ENCODE measurements at places on chromosomes 12 and 14.

GRCh38 chr14:83355609-83356008 is 1822.0 kb upstream of the SEL1L start:
- DNase-seq: no peak

DNA sequence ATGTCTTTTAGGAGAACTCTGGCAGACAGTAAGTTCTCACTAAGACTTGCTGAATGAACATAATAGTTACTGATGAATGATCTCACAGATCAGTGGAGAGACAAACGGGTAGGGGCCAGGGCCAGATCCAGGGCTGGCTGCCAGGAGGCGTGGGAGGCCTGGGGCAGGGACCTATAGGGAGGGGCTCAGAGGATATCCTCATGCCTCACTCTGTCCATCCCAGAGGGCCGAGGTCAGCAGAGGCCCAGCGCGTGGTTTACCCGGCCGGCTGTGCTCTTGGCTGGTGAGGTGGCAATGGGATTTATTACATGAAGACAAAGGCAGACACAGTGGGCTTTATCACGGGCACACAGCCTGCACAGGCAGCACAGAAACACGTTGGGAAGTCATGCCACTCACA is 85.4 kb downstream of the CHGA start:
- DNase-seq: no peak

GRCh38 chr12:121240484-121241101 is 30.7 kb downstream of the P2RX4 start:
- peak; percentile 74 for DNase-seq

DNA sequence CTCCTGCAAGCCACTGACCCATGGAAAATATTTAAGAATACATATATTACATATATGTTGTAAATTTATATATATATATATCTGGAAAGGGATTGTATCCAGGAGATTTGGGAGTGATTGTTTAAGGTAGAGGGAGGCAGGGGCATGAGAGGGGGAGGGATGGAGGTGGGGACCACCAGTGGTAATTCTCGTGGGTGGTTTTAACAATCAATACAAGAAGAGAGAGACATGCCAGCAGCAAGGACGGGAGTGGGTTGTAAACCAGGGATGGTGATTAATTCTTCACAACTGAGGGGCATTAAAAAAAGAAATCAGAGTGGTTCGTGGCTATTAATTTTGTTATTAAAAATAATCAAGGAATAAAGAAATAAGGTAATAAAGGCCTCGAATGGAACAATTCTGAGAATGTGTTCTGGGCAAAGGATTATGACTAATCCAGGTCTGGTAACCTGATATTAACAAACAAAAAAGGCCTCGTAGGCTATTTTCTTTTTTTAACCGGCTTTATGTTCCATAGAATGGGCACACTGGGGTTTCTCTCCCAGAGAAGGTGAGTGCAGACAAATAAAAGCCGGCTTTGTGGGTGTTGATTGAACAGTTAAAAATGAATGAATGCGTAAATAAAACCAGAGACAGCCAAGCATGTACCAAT is 8.3 kb upstream of the RTL1 start:
- DNase-seq: no peak

- no peak for DNase-seq
These were observed 25.8 kb upstream of the TRHDE start for GRCh38 chr12:72246370-72246769.

DNA sequence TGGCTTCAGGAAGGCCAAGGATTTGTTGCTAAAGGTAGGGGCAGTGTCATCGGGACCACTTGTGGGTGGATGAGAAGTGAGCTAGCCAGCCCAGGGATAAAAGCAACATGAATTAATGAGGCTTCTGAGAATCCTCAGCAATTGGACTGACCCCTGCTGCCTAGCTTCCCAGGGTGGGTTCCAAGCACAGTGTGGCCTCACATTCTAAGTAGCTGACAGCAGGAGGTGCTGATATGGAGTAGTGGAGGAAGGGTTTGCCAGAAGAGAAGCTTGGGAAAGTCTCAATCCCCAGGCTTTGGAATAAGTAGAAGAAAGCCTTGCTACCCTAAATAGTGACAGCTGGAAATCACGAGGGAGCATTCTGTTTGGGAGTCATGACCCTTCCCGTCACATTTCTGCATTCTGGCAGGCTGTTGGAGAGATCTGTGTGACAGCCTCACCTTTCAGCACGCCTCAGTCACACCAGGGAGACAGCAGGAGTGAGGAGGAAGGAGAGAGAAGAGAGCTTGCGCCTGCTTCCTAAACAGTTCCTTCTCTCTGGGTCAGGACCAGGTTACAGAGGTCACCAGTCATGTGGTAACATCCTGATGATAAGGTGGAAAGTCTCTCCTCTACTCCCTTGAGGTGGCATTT is 31.2 kb downstream of the DACT1 start:
- no peak for DNase-seq

DNA sequence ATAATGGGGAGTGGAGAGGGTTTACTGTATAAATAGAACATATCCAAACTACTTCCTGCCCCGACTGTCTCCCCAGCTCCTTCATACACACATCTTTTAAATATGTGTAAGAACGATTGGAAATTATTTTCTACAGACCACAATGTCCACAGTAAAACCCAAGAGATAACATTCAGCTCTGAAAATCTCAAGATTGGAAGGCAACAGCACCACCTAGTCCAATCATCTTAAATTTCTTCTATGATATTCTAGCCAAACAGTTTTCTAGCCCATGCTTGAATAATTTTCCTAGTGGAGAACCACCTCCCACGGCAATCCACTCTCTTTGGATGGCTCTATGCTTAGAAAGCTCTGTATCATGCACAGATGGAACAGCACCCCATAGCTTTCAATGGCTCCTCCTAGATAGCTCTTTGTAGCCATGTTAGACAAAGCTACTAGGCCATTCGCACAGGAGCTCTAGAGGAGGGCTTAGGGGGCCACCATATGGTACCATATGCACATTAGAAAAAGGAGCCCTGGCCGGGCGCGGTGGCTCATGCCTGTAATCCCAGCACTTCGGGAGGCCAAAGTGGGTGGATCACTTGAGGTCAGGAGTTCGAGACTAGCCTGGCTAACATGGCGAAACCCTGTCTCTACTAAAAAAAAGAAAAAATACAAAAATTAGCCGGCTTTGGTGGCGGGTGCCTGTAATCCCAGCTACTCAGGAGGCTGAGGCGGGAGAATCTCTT is 18.1 kb downstream of the VDR start:
- no peak for DNase-seq

DNA sequence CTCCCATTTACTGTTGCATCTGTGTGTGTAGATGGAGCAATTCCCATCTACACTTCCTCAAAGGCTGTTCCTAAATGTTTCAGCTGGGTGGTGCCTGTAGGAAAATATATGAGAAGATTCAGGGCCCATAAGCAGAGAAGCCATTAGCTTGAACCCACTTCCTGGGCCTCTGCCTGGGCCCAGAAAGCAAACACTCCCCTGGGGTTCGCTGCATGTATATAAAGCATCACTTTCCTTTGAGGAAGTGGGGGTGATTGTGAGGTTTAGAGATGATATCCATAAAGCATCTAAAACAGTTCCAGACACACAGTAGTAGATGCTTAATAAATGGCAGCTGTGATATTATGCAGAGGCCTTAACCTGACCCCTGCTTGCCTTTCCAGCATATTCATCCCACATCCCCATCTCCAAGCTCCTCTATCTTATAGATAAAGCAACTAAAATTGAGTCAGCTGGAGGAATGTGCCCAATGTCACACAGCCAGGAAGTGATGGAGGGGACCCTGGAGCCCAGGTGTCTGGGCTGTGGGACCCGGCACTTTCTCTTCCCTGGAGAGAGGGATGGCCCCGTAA is 280.0 kb upstream of the CRY1 start:
- DNase-seq: no peak

DNA sequence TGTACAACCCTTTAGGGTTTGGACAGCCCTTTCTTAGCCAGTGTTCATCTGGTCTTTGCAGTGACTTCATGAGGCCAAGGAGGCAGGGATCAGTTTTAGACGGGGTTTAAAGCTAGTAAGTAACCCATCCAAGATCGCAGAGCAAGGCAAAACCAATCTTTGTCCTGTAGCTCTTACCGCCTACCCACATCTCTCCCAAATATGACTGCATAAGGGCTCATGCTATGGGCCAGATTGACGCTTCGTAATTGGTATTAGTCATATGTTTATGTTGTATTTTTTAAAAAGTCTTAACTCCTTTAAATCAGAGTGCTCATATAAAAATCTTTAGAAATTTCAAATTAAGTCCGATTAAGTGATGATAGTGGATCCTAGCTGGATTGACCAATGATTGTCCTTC is 3.7 kb upstream of the CLMN start:
- DNase-seq: no peak

DNA sequence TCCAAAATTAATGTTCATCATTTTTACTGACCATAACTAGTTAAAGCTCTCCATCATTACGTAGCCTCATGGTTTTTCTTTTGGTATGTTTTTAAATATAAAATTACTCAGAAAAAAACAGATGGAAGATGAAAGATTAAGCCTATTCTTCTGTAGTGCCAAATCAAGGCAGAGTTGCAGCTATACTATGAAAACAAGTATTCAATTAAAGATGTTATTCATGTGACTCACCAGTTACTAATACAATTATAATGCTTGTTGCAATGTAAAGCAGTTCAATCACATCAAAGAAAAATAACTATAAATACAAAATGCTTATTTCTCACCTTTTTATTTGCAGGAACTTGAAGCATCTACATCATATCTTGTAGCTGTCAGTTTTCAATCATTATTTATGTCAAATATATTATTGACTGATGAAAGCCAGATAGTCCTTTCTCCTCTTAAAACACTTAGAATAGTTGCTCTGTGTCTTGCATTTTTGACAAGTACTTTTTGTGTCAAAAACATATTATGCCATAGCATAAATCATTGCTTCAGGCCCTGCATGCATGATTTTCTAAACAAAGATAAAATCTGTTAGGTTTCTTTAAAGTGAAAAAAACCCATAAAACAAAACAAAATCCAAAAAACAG is 36.0 kb upstream of the TRHDE start:
- no peak for DNase-seq

- DNase-seq: no peak
These were observed 1765.0 kb upstream of the FLRT2 start for GRCh38 chr14:83764656-83765599.

- no peak for DNase-seq
These were observed 13.3 kb upstream of the LLPH start for GRCh38 chr12:66143868-66144267.

- no peak for DNase-seq
These were observed 54.0 kb downstream of the ZNF641 start for GRCh38 chr12:48296586-48297282.

GRCh38 chr14:87896393-87897380 is 96.3 kb downstream of the GALC start:
- no peak for DNase-seq

GRCh38 chr12:20489645-20490044 is 121.3 kb downstream of the PDE3A start:
- no peak for DNase-seq

GRCh38 chr12:102816816-102817434 is 100.1 kb downstream of the PAH start:
- DNase-seq: no peak

GRCh38 chr12:4545195-4545594 is 6.5 kb downstream of the RAD51AP1 start:
- no peak for DNase-seq

DNA sequence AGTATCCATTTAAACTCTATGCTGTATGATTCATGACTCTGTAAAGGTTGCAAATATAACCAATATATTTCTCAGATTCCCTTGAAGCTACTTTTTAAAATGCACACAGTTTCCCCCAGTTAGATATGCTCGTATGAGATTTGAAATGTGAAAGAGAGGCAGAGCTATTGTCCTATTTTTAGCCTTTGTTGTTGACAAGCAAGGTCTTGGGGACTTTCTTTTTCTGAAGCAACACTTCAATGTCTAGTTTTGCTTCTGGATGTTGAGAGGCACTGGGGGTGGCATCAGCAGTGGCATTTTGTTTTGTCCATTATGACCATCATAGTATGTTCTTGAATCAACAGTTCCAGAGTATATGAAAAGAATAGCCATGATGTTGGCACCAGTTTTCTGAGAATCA is 63.4 kb downstream of the ASCL1 start:
- DNase-seq: no peak

DNA sequence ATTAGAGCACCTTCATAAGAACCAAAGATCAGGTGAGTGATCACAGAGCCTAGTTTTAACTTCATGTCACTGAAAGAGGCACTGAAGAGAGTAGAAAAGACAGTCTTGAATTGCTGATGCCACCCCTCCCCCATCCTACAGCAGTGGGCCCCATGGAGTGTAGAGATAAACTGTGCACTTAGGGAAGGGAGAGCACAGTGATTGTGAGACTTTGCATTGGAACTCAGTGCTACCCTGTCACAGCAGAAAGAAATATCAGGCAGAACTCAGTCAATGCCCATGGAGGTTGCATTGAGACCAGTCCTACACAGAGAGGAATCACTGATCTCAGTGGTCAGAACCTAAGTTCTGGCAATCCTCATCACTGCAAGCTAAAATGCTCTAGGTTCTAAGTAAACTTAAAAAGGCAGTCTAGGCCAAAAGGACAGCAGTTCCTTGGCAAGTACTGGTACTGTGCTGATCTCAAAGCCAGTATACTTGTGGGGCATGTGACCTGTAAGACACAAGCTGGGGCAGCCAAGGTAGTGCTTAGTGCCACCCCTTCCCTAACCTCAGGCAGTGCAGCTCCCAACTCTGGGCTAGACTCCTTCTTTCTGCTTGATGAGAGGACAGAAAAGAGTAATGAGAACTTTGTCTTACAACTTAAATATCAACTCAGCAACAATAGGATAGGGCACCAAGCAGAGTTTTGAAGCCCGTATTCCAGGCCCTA is 94.1 kb downstream of the FSCB start:
- no peak for DNase-seq

- no peak for DNase-seq
These were observed 50.9 kb upstream of the INSM2 start for GRCh38 chr14:35482994-35483515.

DNA sequence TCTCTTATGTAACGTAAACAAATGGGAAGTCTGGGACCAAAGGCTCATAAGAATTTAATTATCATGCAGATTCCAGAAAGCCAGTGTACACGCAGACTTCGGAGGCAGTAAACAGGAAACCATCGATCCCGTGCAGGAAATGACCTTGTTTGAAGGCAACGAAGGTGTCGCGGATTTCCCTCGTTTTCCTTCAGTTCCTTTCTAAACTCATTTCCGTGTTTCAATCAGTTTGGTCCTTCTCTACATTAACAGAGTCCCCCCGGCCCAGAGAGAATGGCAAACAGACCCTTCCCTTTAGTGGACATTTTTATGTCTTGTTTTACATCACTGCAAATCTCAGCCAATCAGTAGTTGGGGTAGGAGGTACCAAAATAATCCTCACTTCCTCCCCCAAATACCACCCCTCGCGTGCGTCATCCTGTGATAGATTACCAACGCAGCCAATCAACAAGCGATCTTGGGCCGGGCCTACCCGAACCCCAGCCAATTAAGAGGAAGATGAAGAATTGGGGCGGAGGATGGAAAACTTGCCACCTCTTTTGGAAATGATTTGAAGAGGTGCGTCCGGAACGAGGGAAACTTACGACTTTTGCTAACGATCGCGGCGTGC is 6.1 kb upstream of the FOXJ2 start:
- DNase-seq: peak; percentile 94
